Stimulated activated CD4-positive, alpha-beta T cell treated with anti-CD3 and anti-CD28 coated beads, TNF-alpha, amount 100 ng/mL, for 4 hours (primary cell): ENCODE measurements at places on chromosomes 4 and X.

DNA sequence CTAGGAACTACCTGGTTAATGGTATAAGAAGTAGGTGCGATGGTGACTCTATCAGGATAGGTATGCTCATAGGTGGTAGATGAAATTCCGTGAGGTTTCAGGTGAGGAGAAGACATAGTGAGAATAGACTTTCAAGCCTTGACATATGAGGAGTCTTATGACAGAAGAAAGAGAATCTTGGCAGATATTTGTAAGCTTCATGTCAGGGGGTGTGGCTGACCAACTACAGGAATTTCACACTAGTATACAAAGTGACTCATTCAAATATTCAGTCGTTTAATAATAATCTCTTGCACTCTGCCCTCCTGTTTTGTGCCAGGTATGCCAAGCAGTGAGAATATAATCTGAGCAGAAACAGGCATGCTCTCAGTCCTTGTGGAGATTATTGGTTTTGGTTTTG lies 22.8 kb downstream of the PACRGL start:
- no peak for DNase-seq

DNA sequence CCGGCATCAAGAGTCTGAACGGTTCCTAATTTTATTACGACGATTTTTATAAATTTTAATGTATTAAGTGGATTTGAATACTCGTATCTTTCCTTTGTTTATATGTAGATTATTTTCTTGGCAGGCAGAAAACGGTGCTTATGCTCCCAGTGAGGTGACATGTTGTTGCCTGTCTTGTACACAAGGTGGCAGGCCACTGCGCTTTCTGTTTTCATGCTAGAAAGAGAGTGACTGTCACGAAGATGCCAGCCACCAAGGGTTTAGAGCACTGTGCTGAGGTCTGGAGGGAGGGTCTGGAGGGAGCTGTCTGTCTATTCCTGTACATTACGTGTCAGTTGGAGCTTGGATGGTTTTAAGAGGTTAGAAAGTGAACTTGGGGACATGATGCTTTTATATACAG lies 87.7 kb downstream of the SHROOM2 start:
- DNase-seq: peak; percentile 7

DNA sequence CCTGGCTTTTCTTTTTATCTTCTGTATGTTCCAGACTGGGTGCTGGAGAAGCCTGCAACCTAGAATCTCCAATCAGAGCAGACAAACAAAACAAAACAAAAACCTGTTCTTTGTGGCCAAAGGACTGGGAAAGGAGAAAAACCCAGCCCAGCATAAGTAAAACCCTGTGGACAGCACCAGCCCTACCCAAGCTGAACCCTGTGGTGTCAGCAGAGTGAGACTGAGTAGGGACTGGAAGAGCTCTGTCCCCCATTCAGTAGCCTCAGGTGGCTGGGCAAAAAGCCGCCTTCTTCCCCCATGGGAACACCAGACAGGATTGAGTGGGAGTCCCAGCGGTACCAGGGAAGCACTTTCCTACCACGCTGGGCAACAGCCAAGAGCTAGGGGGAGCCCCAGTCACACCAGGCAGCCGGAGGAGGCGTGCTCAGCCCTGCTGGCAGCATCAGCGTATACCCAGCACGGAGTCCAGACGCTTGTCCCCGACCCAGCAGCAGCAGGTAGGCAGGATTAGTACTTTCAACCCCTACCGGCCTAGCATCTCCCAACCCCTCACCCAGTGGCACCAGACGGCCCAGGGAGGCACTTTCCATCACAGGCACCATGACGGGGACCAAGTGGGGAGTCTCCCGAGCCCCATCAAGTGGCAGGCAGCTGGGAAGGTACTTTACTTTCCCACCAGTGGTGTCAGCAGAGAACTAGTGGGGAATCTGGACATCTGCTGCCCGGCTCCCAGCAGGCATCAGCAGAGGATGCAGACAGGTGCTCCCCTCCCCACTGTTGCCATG lies 8.6 kb upstream of the JADE3 start:
- no peak for DNase-seq

DNA sequence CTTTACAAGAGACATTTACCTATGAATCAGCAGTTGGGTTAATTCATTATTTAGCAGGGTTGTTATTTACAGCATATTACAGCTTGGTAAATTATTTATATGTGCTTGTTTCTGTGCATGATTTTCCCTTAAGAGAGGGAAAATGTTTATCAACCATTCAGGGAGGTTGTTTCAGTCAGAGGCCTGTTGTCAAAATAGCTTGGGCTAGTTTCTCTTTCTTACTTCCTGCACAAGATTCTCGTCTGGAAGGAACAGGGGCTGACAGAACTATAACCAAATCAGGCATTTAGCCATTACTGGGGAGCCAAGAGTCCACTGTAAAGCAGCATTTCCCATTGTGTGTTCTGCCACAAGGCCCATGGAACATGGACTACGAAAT lies 135.8 kb downstream of the HS6ST2 start:
- no peak for DNase-seq

DNA sequence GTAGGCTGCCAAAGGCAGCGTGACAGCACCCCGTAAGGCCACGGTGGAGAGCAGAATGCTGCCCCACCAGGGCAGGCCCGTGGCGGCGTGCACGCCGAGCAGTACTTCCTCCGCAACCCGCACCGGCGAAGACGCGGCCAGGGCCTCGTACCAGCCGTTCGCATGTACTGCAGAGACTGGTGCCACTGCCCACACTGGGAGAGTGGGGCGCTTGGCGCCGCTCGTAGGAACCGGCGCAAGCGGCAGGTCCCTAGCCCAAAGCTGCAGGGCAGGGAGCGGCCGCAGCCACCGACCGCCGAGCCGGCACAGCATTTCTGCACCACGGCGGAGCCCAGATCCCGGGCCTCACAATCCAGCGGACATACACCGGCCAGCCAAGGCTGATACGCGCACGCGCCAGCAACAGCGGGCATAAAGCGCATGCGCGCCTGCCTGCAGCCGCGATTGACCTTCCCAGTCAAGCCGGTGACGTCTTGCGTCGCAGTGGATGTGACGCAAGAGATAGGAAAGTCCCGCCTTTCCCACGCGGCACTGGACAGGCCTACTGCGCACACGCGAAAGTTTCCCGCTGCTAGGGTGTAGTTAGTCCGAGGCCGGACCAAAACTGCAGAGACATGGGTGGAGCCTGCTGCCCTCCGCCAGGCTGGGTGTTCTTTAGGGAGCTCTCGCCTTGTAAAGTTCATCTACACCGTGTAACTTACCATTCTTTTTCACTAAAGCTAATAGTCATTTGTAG lies at the start of gene COX18:
Gene COX18, minus strand, starts transcription at position 379 of the 736 bp plus-strand sequence. Its CDS starts 67 bp downstream, at position 312.
- peak; percentile 90 for DNase-seq
